ENCODE measurements at places on chromosomes 12 and 14.

DNA sequence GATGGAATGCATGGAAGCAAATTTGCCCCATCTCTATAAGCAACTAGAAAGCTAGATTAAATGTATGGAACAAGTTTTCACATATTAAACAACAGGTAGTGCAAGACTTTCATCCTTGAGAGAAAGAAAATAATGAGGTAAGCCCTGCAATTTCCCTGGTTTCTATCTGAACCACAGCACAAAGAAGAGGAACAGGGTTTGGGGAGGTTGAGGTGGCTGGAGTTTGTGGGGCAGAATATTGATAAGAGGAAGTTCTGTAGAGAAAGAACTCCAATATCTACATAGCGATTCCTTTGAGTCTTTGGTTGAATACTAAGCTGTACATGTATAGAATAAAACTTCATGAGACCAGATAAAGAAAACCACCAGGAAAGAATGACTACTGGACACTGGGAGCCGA, 96.3 kb upstream of the CCND2 start:
- no peak for DNase-seq

- no peak for DNase-seq
Observed at GRCh38 chr12:50110762-50111351, 1.2 kb upstream of the COX14 start.

GRCh38 chr12:65568517-65568916, 255.8 kb upstream of the HMGA2 start:
- no peak for DNase-seq

DNA sequence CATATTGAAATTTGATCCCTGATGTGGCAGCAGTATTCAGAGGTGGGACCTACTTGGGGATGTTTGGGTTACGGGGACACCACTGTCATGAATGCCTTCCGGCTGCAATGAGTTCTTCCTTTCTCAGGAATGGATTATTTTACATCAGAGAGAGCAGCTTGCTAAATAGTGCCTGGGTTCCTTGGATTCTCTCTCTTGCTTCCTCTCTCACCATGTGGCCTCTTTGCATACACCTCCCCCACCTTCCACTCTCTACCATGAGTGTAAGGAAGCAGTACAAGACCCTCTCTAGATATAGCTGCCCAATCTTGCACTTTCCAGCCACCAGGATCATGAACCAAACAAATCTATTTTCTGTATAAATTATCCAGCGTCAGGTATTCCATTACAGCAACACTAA, 15.4 kb upstream of the SCAF11 start:
- DNase-seq: no peak

DNA sequence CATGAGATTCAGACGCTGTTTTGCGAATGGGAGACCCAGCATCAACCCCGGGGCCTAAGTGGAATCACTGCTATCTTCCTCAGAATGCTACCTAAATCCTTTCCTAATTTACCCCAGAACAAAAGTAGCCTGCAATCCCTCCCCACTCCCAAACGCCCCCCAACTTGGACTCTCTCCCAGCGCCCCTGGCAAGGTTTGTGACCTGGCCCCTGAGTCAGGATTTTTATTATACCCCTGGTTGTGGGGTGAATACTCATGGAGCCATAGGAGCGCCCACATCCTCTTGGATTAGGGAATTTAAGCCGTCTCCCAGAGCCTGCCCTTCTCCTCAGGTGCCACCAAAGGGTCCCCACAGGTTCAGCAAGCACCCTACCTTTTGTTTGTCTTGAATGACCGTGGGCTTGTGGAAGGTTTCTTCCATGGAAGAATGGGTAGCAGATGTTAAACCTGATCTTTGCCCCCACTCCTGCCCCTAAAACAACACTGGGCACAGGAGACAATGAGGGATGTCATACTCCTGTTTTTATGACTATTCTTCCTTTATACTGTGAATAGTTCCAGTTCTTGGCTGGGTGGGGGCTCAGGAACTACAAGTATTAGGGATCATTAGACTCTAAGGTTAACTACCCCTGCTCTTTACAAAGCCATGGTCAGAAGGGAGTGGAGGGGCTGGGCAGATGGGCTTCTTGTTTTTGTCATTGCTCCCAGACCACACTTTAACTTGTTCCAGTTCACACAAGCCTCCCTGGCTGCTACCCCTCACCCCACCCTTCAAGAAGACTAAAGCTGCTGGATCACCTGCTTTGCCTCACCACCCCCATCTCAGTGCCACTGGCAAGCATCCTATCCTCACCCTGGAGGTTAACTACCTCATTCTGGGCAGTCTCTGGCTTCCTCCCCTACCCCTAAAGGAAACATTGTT, 630 bp downstream of the MYL6B start:
- no peak for DNase-seq

DNA sequence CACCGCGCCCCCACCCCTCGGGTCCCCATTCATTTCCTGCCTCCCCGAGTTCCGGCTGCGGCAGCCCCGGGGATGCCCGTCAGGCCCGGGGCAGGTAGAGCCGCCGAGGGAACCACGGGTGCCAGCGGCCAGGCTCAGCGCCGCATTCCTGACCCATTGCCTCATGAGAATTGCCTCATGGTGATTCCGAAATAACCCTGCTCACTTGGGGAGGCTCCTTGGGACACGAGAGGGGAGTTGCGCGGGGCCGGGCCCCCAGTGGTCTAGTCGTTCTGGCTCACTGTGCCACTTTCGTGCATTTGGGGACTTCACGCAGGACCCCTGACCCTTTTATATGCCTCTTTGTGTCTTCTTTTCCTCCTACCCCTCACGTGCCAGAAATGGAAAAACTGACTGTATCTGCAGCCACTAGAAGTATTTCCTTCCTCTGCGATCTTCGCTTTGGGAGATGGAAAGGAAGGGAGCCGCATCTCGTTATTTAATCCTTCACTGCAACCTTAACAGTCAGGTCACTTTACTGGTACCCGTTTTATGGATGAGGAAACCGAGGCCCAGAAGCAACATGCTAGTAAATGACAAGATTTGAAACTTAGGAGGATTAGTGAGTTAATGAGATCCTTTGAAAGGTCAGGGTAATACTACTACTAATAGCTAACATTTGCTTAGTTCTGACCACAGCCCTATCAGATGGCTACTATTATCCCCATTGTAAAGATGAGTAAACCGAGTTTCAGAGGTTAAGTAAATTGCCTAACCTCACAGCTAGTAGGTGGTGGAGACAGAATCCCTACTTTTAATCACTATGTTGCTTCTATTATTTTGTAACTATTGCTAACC, 768 bp downstream of the PTPN11 start:
- DNase-seq: no peak

- no peak for DNase-seq
Observed at GRCh38 chr14:33685698-33686097, 265.2 kb downstream of the EGLN3 start.

- no peak for DNase-seq
Observed at GRCh38 chr12:65311260-65311659, 32.8 kb downstream of the MSRB3 start.

DNA sequence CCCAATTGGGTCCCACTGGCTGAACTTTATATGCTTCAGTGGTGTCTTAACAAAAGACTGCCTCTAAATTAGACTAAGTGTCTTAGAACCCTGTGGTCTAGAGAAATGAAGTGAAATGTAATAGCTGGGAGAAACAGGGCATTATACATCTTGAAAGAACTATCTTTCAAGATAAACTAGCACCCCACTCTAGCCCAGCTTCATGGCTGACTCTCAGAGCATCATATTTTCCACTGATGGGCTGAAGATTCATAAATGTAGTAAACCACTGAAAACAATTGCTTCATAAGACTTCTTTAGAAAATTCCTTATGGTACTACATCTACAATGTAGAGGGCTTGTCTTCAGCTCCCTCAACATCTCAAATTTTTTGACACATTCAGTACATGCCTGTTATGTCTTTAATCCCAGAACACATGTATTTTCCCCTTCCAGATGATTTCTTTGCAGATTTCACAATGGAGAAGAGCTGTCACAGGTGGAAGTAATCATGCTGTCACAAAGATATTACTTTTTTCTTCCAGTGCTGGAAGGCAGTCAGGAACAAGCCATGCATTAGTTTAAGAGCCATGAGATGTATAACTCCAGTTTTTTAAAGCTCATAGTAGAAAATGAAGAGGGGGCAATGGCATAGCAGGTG, 48.5 kb downstream of the IFNG-AS1 start:
- no peak for DNase-seq

- no peak for DNase-seq
Observed at GRCh38 chr12:90679674-90680073, 275.3 kb downstream of the CCER1 start.

- no peak for DNase-seq
Observed at GRCh38 chr12:62694116-62694515, 227.5 kb downstream of the MON2 start.

GRCh38 chr14:103225062-103225461, 101.8 kb downstream of the TNFAIP2 start:
- no peak for DNase-seq

DNA sequence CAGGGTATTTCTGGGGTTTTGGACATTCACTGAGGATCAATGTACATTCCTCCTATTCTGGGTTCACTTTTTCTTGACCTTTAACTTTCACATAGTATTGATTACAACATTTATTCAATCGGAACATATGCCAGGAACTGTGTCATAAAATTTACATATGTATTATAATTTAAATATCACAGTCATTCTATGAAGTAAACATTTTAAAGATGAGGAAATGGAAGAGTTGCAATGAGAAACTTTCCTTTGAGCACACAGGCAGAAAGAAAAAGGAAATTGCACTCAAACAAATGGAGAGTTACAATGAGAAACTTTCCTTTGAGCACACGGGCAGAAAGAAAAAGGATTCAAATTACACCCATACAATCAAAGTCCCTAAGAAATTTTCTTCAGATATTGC, 3.1 kb downstream of the MUCL1 start:
- DNase-seq: no peak

DNA sequence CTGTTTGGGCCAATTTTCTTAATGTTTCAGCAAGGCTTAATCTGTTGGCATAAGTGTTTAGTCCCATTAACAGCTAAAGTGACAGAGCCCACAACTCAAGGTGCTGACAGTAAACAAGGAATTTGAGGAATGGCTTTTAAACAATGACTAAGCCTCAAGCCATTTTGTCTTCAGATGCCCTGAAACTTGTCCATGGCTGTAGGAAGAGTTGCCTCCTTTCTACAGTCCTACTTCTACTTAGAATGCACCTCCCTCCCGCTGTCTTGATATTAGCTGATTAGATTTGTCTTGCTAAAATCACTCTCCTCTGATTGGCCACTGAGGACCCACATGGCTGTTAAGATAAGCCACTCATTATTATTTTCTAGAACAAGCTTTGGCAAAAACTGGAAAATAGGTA, 188.4 kb upstream of the OTX2 start:
- no peak for DNase-seq

All from cerebellar nuclear complex (tissue), 1 donor.